ENCODE measurements at places on chromosomes 6 and 20.

GRCh38 chr6:91081452-91082067, 494.7 kb upstream of the MAP3K7 start:
- DNase-seq = peak; percentile 1

DNA sequence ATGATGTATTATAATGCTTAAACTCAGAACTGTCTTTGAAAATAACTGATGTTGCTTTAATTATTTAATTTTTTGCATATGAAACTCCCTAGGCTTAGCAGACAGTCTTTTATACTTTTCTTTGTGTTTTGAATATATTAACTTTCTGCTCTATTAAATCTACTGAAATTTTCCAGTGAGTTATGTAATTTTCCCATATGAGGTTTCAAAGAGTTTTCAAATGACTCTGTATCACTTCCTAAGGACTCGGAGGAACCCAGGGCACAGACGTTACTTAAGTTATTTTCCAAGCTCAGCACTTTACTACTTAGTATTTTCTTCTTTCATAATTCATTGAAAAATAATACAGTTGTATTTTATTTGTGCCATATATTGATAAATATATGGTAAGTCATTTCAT, 122.6 kb downstream of the HS3ST5 start:
- DNase-seq = no peak

DNA sequence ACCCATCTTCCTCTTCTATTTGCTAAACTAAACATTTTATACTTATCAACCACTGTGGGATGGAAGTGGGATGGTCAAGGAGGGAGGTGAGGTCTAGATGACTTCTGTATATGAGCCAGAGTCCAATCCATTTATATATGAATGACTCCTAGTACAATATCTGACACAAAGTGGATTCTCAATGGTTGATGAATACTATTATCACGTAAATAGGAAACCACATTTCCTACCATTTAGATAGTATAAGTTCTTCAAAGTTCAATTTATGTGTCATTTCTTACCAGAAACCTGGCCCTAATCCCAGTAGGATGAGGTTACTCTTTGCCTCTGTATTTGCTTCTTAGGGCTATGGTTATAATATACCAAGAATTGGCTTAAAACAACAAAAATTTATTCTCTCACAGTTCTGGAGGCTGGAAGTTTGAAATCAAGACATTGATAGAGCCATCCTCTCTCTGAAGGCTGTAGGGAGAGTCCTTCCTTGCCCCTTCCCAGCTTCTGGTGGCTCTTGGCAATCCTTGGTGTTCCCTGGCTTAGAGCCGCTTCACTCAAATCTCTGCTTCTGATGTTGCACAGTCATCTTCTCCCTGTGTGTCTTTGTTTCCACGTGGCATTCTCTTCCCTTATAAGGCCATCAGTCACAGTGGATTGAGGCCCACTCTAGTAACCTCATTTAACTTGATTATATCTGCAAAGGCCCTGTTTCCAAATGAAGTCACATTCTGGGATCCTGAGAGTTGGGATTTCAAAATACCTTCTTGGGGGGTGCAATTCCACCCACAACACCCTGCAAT, 41.0 kb upstream of the RAB23 start:
- DNase-seq = peak; percentile 56

DNA sequence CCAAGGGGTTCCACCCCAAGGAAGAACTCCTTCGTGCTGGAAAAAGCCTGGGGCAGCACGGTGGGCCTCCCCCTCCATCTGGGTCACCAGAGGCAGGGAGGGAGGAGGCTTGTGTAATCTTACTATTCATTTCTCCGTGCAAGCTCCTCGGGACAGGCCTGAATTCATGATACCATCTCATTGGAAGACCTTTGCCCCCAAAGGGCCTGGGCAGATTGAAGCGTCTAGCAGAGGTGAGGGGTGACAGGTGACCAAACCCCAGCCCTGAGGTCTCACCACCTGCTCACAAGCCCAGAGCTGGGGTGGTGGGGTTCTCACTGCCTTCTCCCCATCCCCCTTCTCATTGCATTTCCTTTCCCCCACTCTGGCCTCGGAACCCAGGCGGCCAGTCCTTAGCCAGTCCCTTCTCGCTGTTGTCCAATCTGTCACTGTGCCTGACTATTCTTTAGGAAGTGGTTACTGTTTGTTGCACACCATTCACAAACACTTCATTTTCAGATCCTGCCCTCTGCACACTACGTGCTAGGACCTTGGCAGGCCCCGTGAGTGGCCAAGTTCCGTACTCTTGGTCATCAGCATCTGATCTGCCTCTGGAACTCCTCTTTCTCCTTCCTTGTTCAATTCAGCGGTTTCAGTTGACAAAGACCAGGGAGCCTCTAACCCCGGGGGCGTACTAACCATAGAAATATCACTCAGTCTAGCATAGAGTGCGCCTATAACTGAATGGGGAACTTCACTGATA, 137.1 kb downstream of the LY86 start:
- DNase-seq = no peak

- DNase-seq = no peak
Measured at GRCh38 chr6:10531503-10531902, 10.4 kb downstream of the GCNT2 start.

DNA sequence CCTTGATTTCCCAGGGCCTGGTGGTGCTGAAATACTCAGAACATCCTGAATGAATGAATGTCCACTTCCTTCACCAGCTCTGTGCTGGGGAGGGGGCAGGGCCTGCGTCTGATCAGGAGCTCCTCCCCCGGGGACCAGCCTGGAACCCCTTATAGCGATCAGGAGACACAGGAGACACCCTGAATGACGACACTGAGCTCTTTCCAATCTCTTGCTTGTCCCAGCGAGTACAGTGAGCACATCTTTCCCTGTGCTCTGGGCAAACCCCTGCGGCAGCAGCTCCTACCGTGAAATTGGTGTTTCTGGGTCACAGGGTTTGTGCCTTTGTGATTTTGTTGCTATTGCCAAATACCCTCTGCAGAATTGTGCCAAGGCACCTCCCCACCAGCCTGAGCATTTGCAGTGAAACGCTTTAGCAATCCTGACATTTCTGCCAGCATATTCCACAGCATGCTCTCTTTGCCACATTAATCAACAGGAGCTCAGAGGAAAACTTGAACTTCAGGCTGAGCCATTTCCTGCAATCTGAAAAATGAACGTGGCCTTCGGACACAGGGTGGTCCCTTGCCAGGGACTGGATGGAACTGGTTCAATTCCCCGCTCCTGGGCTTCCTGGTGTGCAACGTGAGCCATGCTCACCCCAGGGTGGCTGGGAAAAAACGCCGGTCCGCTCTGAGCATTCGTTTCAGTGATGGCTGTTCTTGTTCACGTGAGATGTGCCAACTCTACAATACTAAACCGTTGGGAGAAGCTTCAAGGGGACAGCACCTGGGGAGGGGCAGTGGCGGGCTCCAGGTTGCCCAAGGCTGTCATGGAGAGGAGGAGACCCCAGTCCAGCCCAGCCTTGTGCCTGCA, 23.1 kb upstream of the MRGBP start:
- no peak for DNase-seq

DNA sequence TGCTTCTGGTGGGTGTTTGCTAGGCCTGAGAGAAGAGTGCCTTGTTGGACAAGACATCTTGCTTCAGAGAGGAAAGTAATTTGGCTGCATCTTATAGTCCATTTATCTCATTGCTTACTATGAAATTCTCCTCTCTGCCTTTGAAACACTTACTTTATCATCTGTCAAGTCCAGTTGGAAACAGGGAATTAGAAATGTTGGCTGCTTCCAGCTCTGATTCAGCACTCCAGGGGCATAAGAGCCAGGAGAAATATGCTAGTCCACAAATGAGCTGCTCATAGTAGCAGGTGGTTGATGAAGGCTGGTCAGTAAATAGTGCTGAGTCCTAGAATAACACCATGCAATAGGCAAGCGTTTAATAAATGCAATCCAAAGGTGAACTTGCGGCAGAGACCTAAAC, 227.1 kb downstream of the SLC35F1 start:
- no peak for DNase-seq

DNA sequence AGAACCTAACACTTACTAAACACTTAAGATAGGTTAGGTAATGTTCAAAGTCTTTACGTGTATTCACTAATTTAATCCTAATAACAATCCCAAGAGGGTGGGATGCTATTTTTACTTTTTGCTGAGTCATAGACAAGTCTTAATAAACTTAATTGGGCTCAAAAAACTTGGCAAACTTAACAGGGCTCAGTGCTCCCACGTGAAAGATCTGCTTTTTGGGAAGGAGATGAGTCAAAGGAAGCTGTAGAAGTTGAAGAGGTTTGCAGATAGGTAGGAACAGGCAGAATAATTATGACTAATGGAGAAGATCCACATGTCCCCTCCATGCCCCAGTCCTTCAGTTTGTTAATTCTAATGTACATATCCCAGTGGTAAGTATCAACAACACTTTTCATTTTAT, 44.5 kb upstream of the STMND1 start:
- no peak for DNase-seq

DNA sequence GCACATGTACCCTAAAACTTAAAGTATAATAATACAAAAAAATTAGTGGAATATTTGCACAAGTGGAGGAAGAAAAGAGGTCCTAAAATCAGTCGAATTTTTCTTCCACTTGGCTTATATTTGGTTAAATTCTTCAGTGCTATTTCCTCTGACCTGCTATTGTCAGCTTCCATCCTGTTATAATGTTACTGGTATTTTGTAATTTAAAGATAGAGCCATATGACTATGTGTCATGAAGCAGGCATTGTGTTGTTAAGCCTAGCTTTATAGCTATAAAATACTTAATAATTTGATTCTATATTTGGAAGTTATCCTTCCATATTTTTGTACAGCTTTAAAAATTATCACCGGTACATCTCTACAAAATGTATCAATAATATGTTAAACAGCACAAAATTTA, 455.9 kb upstream of the MARCKS start:
- DNase-seq = no peak

DNA sequence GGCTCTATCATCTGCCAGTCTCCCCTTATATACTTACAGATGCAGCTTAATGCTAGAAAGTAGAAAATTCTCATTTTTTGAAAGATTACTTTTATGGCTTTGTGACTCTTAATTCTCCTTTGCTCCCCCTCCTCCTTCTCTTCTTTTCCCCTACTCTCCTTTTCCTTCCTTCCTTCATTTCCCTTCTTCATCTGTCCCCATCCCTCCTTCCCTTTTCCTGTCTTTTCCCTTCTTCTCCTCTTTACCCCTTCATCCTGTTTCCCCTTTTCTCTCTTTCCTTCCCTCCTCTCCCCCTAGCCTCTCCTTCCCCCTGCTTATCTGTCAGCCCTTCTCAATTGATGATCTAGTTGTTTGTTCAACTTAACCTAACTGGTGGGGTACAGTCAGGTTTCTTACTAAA, 71.5 kb downstream of the PPP1R14C start:
- no peak for DNase-seq

DNA sequence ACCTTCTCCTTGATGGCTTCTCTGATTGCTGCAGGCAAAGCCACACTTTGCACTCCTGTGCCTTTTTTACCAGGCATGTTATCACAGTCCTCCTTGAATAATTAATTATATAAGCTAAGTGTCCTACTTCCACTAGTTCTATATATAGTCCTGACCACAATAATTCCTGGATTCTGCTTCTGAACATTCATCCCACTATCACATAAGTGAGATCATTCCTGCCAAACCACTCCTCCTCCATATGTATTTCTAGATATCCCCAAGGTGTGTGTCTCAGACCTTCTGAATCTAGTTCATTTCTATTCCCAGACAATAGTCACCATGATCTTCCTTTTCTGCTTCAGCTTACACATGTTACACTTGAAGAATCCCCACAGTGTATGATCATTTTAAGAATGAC, 1237.5 kb upstream of the MAP3K7 start:
- no peak for DNase-seq

DNA sequence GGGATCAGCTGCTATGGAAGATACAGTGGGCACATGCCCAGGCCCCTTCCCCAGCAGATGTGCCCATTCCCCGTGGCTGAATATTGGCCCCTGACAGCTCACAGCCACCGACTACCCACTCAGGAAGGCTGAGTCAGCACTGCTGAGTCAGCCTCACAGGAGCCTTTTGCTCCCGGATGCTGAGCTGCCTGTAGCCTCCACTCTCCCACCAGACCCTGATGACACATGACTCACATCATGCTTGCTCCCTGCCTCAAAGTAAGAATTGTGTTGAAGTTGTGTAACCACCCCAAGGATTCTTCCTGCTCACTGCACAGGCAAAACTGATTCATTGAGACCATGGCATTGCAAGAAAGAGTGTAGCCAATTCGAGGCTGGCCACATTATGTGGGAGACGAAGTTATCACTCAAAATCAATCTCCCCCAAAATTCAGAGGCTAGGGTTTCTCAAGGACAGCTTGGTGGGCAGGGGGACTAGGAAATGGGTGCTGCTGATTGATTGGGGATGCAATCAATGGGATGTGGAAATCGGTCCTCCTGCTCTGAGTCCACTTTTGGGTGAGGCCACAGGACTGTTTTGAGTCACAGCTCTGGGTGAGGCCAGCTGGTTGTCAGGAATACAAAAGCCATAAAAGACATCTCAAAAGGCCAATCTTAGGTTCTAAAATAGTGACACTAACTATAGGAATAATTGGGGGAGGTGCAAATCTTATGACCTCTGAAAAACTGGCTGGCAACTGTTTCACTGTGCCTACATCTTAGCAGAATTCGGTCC, 556.6 kb upstream of the CDH4 start:
- DNase-seq = no peak

GRCh38 chr20:41509316-41510200, 108.6 kb downstream of the CHD6 start:
- DNase-seq = no peak

DNA sequence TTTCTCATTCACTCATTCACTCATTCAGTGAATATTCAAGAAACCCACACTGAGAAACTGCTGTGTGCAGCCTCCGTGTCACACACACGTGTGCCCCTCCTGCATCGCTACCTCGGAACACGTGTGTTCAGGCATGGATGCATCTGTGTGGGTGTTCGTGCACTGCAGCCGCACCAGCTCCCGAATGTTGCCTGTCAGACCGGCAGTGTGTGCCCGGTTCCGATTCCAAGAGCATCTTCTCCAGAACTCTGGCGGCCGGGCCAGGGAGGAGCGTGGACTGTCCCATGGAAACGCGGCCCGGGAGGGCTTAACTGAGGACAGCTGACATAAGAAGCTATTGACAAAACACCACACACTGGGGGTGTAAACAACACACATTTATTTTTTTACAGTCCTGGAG, 216.0 kb downstream of the DLL1 start:
- DNase-seq = no peak

DNA sequence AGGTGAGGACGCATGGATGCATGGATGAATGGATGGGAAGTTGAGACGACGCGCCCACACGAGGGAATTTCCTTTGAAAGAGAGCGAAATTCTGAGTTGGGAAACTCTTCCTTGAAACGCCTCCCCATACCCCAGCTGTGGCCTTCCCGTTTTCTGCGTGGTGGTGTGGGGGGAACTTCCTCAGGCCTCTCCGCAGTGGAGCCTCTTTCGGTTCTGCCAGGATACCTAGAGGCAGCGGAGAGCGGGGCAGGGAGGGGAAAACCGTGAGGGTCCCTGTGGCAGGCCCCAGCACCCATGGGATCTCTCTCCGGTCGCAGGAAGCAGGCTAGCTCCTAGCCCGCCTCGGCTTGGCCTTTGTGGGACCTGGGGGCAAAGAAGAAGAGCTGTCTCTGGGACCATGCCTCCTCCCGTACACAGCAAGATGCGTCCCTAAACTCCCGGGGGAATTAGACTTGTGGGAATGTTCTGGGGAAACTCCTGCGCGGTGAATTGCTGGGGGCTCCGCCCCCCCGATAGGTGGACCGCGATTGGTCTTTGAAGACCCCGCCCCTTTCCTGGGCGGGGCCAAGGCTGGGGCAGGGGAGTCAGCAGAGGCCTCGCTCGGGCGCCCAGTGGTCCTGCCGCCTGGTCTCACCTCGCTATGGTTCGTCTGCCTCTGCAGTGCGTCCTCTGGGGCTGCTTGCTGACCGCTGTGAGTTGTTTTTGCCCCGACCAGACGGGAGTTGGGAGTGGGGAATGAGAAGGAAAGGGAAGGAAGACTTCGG, at the start of gene CD40:
CD40 (plus strand) TSS at position 611 of the 764 bp plus-strand sequence; CDS start at position 641, 30 bp downstream.
- DNase-seq = no peak

All from amniotic stem cell (primary cell).